ENCODE measurements at places on chromosomes 5 and 9. TPM values are rescaled to one million over a fixed set of nuclear protein-coding genes. Genes with fewer than 3 reads are reported as not detected.

DNA sequence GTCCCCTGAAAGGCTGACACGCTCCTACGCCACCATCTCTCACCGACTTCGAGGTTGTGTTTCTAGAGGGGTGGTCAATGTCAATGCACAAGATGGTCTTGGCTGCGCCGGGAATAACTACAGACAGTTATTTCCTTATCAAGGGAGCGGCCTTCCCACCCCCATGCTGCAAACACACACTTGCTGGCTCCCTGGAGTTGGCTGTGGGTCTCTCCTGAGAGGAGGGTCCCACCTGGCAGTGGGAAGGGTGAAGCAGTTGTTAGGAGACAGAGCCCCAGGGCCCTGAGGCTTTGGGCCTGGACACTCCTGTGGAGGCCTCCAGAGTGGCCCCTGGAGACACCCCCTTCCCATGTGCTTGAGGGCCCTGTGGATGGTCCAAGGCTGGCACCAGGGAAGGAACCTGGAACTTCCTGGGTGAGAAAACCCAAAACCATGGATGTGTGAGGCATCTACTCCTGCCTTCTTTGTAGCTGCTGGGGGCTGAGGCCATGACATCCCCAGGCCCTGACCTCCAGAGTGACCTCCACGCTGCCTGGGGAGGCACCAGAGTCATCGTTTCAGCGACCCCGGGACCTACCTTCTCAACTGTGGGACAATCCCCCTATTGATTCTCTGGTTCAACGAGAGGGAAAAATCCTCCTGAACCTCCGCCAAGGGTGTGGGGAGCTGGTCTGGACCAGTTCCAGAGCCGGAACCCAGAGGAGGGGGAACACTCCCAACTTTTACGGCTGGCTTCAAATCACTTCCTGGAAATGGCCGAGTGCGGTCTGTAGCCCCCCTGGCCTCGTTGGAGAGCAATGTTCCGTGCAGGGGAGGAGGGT, 101.1 kb upstream of the COL5A1 start:
- no peaks in the 10 kb centered on the region for H3K27me3 ChIP-seq
- no peak overlapping the region for H3K27ac ChIP-seq
- H3K4me1 ChIP-seq = peaks cover 21% of the 10 kb centered on the region
- DNase-seq = no peak

PKD2L2 gene
- not detected for total RNA-seq

ABCA1 gene
- 43.6 TPM for total RNA-seq

- H3K36me3 ChIP-seq = no peaks in the 10 kb centered on the region
- DNase-seq = no peak
- H3K4me3 ChIP-seq = no peak overlapping the region
- H3K4me1 ChIP-seq = no peaks in the 10 kb centered on the region
- H3K27ac ChIP-seq = no peak overlapping the region
Measured at GRCh38 chr5:102547141-102548035, 48.6 kb upstream of the SLCO6A1 start.

KIF12 gene
- total RNA-seq = not detected

Data from IMR-90 (cell line).